EL (cell line): ENCODE measurements at places on chromosomes 4 and X.

GRCh38 chrX:48573690-48574269 lies 504 bp upstream of the RBM3 start:
- no peak for DNase-seq

- no peak for DNase-seq
Observed at GRCh38 chr4:13537011-13537831, 7.1 kb downstream of the NKX3-2 start.

DNA sequence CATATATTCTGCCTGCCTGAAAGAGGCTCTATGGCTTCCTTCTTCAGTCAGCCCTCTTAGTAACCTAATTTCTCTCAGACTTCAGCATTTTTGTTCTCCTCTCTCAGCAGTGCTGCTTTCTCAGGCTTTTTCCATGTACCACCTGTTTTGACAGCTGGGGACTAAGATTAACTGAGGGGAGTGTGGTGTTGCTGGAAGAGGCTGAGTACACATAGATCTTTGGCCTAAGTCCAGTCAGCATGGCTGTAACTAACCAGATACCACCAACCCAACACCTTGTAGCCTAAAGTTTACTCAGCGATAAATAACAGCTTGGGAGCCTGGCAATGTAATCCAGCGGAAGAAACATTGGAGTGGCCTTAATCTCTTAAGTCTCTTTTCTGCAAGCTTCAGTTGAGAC lies 85.5 kb downstream of the RTL3 start:
- DNase-seq: no peak

GRCh38 chrX:15206306-15206705 lies 63.6 kb downstream of the ASB9 start:
- DNase-seq: no peak

GRCh38 chr4:37139987-37140386 lies 104.6 kb upstream of the NWD2 start:
- no peak for DNase-seq

DNA sequence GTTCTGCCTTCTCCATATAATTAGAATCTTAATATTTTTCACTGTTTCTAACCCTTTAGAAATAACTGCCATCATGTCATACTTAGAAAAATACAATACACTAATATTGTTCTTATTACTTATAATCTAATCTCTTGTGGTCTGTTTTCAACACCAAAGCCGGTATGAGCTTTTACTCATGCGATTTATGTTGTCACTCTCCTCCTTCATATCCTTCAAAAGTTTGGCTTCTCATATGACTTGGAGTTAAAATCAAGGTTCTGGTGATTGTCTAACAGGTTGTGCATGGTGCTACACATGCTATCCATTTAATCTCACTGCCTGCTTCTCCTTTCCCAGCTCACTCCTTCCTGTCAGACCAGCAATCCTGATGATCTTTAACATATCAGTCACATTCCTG lies 1392.9 kb downstream of the ARAP2 start:
- DNase-seq: no peak

- no peak for DNase-seq
Observed at GRCh38 chr4:98249831-98250230, 11.4 kb upstream of the RAP1GDS1 start.
